Body of pancreas (tissue), 4 donors: ENCODE measurements at places on chromosomes 6 and 20. TPM values are rescaled to one million over a fixed set of nuclear protein-coding genes. Genes with fewer than 3 reads are reported as not detected.

Gene PNPLA1
- not detected for total RNA-seq

- no peak for DNase-seq
Observed at GRCh38 chr20:57384953-57385761, 6.0 kb upstream of the RBM38 start.

- DNase-seq = no peak
Observed at GRCh38 chr6:142822842-142823241, 122.1 kb downstream of the HIVEP2 start.

DNA sequence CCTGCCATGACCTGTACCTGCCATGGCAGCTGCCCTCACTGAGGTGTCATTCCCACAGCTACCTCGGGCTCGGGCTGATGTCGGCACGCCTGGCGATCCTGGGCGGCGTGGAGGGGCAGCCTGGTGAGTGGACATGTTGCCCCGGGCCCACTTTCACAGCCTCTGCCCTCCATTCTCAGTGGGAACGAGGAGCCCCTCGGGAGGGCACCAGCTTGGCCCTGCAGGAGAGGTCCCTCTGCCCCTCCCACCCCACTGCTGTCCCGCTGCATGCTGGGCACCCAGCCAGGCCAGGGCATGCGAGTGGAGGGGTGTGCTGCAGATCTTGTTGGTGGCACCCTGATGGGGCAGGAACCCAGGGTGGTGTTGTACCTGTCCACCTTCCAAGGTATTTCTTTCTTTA is 23.0 kb downstream of the ENTPD6 start:
- no peak for DNase-seq
